Astrocyte of the cerebellum (primary cell): ENCODE measurements at places on chromosomes 7 and 10.
A peak's percentile ranks its signal among the peaks of the same experiment; 100 is the strongest.

GRCh38 chr10:120614680-120615079, 157.7 kb downstream of the PLPP4 start:
- DNase-seq: no peak

- DNase-seq: no peak
Measured at GRCh38 chr7:30159698-30160143, 24.9 kb downstream of the MTURN start.

DNA sequence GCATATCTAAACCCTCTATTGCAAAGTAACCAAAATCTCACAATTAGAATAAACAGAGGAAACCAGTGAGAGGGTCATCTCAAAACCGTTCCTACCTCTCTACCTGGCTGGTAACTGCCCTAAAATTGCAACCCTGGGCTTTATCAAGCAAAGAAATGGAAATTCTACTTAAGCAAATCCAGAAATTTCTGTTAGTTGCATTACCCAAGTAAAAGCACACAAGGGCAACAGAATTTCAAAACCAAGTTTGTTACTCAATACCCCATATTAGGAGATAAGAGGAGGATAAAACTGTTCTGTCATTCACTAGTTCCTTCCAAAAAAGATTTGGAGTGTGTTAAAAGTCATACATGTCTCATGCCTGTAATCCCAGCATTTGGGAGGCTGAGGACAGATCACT, 195.3 kb downstream of the FAM107B start:
- no peak for DNase-seq

GRCh38 chr10:14798636-14799035, 23.9 kb upstream of the FAM107B start:
- DNase-seq: no peak

- DNase-seq: no peak
Measured at GRCh38 chr10:24848195-24848594, 104.2 kb downstream of the PRTFDC1 start.

GRCh38 chr10:75612904-75613684, 181.7 kb downstream of the LRMDA start:
- DNase-seq: peak; percentile 45

DNA sequence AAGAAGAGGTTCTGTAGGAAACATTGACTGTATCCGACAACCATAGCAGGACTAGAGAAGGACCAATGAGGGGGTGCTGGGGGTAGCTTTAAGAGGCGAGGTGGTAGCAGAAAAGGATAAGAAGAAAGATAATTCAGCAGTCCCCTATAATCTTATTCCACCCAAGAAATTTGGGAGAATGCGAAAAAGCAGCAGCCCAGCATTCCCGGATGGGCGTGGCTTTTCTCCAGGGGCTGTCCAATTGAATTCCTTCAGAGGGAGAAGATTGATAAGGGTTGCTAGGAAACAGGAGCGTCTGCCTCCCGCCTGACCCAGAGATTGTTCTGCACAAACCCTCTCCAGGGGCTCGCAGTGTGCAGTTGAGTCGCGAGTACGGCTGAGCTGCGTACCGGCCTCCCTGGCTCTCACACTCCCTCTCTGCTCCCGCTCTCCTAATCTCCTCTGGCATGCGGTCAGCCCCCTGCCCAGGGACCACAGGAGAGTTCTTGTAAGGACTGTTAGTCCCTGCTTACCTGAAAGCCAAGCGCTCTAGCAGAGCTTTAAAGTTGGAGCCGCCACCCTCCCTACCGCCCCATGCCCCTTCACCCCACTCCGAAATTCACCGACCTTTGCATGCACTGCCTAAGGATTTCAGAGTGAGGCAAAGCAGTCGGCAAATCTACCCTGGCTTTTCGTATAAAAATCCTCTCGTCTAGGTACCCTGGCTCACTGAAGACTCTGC, at the start of gene GRM3:
TSS of gene GRM3 (plus strand) at position 349 of the 721 bp plus-strand sequence. CDS start 121,237 bp downstream, outside the sequence.
- DNase-seq: no peak

DNA sequence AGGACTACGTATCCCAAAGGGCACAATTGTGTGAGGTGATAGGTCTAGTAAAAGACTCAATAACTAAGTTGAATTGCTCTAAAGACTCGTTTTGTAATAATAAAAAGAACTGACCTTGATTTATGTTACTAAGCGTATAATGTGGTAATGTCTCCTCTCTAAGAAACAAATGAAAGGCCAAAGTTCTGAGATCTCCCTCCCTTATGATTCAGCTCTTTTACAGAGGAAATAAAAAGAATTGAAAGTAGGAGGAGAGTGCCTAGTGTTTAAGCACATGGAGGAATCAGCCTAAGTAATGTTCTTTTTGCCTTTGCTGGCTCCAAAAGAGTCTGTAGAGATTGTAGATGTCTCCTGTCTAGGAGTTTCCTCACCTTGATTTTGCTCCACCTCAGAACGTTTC, 98.0 kb downstream of the ARL4A start:
- DNase-seq: no peak

GRCh38 chr7:51158211-51158610, 158.4 kb downstream of the COBL start:
- no peak for DNase-seq

DNA sequence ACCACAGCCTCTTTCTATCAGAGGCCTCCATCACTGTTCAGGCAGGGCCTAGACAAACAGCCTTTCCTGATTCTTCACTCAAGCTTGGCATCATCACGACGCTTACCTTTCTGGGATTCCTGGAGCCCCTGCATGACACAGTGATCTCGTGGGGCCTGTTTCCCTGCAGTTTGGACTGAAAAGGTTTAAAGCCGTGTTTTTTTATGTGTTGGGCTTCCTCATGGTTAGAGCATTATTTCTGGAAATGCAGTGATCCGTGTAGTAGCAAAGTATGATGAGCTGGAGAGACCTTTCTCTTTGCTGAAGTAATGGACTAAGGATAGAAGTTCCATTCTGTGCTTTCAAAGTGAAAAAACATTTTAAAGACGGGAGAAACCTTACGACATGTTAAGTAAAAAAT, 169.1 kb downstream of the BMPER start:
- no peak for DNase-seq

DNA sequence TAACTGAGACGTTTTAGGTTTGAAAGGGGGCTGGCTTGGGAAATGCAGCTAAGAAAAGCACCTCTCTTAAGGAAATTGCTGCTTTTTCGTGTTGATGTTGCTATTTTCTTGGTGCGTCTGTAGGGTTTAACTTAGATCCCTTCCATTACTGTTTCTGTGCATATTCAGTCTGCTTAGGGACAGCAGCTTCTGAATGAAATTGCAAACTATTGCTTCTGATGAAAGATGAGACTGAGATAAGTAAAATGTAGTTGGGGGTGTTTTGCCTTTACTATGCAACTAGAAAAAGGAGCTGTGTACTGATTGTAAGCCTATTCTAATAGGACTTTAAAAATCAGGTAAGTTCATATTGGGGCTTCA, 772 bp downstream of the HDAC9 start:
- DNase-seq: no peak

DNA sequence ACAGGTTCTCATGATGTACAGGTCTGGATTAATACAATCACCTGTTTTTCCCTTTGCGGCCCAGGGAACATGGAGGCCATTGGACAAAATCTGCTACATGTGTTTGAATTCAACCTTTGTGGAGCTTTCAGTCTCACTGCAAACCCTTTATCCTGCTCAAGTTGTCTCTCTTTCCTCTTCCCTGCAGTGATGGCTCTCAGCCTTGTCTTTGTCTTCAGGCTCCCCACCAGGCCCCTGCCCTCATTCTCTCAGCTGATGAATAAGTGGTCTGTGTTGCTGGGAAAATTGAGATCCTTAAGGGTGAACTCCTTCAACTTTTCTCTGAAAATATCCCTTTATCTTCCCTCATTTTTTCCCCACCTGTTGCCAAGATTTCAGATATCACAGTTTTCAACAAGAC, 791.2 kb downstream of the GRID1 start:
- DNase-seq: no peak

- DNase-seq: no peak
Measured at GRCh38 chr7:39987641-39988347, 37.7 kb downstream of the CDK13 start.

GRCh38 chr7:29953726-29954347, 35.8 kb downstream of the SCRN1 start:
- DNase-seq: no peak

DNA sequence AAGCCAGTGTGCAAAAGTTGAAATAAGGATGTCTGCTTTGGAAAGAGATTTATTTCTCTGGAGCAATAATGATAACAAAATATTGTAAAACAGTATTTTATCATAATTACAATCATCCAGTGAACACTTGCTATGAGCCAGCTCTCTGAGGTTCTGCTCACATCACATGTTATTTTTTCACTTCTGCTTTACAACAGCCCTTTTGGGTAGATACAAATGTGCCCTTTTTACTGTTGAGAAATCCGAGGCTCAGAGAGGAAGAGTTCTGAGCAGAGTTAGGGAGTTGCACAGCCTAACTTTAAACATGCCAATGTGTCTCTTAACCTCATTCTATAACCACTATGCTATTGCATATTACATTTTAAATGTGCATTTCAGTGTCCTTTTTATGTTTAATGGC, 232.6 kb upstream of the CDC14C start:
- DNase-seq: no peak

DNA sequence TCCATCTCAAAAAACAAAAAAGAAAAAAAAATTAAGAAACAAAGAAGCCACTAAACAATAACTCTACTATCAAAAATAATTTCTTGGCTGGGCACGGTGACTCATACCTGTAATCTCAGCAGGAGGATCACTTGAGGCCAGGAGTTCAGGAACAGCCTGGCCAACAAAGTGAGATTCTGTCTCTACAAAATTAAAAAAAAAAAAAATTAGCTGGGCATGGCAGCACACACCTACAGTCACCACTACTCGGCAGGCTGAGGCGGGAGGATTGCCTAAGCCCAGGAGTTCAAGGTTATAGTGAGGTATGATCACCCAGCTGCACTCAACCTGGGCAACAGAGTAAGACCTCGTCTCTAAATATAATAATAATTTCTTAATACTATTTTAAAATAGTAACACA, 69.0 kb downstream of the PARD3 start:
- DNase-seq: no peak

DNA sequence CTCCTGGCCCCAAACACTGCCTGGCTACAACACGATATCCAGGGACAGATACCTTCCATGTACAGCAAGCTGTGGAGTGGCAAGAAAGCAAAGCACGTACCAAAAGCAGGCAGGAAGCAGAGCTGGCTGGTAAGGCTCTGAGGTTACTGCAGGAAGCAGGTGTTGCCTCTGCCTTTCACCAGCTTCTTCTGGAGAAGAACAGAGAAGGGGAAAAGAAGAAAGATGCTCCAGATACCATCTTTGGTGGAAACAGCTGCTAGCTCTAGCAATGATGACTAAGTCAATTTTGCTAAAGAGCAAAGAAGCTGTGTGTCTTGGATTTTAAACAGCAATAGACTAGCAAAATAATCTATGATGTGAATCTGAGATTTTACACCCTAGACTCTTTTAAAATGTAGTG, 34.9 kb upstream of the PRSS1 start:
- DNase-seq: no peak

DNA sequence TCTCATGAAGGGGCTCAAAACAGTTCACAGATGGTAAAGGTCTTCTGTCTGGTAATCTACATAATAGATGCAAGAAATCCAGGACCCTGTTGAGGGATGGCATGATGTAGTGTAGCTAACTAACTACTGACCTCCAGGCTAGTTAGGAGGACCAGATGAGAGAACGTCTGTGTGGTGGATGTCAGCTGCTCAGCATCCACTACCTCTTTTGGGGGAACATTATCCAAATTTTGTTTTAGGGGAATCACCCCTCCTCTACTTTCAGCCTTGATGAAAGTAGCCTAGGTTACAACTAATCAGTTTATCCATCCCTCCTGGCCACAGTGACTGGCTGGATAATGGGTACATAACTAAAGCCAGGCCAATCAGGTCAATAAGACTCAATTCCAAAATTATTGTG, 246.0 kb downstream of the RNLS start:
- no peak for DNase-seq

DNA sequence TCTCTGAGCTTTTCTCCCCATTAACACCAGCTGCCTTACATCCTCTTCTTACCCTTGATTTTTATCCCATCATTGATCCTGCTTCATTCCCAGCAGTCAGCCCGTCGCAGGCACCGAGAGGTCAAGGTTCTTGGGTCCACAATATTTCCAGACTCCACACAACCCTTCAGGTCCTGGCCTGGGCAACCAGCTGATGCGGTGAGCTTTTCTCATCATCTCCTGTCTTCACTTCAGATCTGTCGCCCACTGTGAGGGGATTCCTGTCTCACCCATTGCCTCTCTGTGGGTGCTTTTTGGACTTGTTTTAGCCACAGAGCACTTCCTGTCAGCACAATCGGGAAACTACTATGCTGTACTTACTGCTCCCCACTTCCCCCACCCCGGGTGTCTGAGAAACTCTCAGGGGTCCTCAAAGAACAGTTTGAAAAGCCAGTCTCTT, 8.4 kb upstream of the PVRIG start:
- DNase-seq: no peak
